ENCODE measurements at places on chromosomes 3 and 15.

DNA sequence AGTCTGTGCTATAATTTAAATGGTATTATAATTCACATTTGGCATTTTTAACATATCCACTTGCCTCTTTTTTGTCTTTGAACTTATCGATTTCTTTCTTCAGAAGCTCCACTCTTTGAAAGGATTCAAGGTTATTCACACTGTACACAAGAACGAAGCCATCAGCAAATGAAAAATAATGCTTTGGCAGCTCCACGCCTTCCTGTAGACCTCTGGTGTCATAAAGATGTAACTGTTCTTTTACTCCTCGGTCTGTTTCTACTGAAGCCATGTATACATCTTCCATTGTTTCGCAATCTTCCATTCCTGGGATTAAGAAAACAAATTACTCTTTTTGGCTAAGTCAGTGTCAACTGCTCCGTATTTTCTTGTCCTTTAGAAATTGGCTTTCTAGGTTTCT, 16.0 kb downstream of the NKIRAS1 start:
- DNase-seq: no peak

- no peak for DNase-seq
Measured at GRCh38 chr15:31091481-31091880, 10.0 kb downstream of the TRPM1 start.

GRCh38 chr3:11539677-11540076, 104.0 kb downstream of the VGLL4 start:
- no peak for DNase-seq

DNA sequence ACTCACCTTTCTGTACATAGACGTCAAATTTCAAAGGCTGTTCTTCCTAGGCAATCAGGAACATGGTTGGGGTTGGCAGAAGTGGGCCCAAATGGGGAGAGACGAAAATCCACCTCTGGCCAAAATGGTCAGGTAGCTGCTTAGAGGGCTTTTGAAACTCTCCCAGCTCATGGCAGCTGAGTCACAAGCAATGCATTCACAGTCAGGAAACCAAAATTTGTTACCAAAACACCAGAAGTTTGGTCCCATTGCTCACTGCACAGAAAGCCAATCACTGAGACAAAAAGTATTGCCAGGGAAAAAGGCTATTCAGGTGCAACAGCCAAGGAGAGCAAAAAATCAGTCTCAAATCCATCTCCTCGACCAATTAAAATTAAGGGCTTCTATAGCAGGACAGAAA, 539.6 kb upstream of the CCDC54 start:
- DNase-seq: no peak

GRCh38 chr3:78875851-78876250, 891.9 kb downstream of the ROBO1 start:
- DNase-seq: no peak

DNA sequence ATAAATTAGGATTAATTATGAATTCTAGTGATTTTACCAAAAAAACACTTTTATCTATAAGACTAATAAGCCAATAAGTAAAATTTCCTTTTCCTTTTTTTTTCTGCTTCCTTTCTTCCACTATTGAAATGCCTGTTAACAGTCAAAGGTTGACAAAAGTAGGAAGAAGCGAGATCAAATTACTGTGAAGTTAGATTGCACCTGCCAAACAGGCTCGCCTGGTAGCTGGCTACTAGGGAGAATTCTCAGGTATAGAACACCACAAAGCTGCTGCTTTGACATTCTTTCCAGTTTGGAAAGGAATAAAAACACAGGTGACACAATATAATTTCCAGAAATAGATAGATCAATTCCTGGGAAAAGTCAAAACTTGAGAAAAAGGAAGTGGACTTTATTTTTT, 749.0 kb downstream of the NSUN3 start:
- no peak for DNase-seq

GRCh38 chr15:101067660-101068522, 148.7 kb downstream of the LRRK1 start:
- DNase-seq: no peak

All from nephron progenitor cell (in vitro differentiated cells).